NCI-H1930 (cell line): ENCODE measurements at places on chromosomes 5 and 9.

DNA sequence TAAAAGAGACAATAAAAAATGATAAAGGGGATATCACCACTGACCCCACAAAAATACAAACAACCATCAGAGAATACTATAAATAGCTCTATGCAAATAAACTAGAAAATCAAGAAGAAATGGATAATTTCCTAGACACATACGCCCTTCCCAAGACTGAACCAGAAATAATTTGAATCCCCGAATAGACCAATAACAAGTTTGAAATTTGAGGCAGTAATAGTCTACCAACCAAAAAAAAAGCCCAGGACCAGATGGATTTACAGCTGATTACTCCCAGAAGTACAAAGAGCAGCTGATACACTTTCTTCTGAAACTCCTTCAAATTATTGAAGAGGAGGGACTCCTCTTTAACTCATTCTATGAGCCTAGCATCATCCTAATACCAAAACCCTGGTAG is 128.1 kb downstream of the DMRTA1 start:
- DNase-seq, result no peak

- no peak for DNase-seq
These were observed 545.2 kb downstream of the CSNK1G3 start for GRCh38 chr5:124056991-124057723.

DNA sequence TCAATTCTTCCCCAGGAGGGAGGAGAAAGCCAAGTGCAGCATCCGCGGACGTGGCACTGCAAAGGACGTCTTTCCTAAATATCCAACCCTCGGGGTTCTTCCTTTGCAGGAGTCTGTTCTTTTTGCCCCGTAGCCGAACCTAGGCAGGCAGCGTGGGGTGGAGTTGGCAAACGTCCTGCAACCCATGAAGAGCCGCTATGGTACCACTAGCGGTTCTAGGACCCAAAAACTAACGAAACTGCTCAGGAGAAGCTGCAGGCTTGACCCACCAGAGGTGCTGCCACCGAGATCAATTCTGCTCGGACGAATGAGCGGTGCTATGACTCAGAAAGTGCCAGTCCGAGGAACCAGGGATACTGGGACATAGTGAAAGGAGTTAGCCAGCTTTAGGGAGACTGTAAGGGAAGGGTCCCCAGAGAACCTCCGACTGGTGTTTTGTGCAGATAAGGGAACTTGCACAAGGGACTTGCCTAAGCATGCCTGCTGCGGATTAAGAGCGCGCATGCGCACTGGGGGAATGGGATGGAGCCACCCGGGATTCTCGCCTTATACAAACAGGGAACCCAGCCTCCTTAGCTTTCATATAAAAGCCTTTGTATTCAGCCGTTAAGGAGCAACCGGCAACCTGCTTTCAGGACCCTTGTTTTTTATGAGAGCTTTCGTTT is 32.7 kb downstream of the ANXA2R start:
- DNase-seq, result peak; percentile 87

DNA sequence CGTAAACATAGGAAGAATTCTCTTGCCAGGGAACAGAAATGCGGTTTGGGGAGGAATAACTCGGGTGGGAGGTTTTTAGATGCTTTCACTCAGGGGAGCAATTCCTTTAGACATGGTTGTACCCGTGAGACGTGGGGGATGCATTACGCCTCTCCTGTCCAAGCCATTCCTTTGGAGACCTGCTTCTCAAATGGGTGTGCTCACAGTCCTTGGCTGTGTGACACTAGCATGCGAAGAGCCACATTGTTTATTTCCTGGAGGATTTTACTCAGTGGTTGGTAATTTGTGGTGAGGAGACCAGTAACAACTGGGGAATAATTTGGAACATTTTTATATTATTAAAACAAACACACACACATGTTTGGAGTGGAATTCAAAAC is 18.5 kb downstream of the COL15A1 start:
- DNase-seq, result no peak

- DNase-seq, result no peak
These were observed 57.9 kb upstream of the RNF38 start for GRCh38 chr9:36457836-36458429.

DNA sequence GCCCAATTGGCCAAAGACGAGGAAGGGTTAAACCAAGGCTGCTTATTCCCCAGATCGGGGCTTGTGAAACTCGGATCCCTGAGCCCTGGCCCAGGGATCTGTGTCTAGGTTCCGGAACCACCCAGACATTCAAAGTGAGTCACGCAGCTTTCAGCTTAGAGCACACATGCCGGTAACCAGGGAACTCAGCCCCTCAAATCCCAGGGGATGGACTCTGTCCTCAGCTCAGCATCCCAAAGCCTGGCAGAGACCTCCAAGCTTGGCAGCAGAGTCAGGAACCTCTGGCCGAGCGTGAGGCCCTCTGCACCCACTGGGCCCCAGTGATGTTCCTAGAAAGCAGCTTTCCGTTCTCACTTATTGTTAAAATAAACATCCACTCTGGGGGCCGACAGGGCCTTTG is 5.1 kb downstream of the PNPLA7 start:
- DNase-seq, result no peak

DNA sequence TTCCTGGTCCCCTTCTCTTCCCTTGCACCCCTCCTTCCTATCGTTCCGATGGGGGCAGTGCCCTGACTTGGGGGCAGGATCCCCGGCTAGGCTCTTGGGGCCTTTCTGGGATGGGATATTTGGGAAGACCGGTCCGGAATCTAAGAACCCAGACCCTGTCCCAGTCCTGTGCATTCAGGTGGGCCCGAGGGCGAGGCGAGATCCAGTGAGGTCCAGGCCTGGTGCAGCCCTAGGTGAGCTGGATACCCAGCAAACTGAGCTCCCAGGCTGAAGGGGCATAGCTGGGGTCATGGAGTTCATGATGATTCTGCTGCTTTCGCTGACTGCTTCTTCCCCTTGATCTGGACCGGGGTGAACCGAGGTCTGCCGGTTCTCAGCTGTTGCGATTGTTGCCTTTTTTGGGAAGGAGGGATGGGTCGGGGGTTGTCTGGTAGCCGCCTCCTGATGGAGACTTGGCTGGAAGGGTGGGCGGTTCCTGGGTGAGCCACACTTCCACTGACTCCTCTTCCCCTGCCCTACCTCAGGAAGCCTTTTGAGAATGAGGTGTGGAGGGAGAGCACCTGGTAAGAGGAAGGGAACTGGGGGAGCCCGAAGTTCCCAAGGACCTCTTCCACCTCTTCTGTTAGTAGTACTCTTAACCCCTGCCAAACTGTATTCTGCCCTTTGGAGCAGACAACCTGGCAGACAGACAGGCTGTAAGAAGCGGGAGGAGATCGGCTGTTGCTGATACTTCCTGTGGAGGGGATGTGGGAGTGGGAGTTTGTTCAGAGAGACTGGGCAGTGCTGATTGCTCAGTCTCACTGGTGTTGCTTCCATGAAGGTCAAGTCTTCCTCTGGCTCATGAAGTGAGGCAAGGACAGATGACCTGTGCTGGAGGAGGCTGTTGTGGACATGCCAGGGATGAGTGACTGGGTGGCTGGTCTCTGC is 1.0 kb downstream of the LRRC8A start:
- no peak for DNase-seq

- no peak for DNase-seq
These were observed 50.9 kb downstream of the EXD3 start for GRCh38 chr9:137371946-137372651.

DNA sequence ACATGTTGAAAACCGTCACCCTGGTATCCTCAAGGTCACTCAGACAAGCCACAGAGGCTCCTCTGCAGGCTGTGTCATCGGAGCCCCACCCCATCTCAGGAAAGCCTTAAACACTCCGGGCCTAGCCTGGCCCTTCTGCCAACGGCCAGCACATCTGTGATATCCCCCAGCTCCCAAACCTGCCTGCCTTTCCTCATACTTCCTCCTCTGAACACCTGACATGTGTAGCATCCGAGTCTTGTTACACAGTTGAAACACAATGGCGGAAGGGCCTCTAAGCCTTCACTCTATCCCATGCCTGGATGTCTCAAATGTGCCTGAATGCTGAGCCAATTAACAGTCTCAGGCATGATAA is 32.9 kb upstream of the TGFBR1 start:
- no peak for DNase-seq

GRCh38 chr5:83285661-83286398 is 185.7 kb upstream of the VCAN start:
- DNase-seq, result no peak

- DNase-seq, result no peak
These were observed 543.7 kb upstream of the TLE4 start for GRCh38 chr9:79028101-79028500.

- DNase-seq, result no peak
These were observed 32.7 kb upstream of the DAPK1 start for GRCh38 chr9:87464992-87465378.

DNA sequence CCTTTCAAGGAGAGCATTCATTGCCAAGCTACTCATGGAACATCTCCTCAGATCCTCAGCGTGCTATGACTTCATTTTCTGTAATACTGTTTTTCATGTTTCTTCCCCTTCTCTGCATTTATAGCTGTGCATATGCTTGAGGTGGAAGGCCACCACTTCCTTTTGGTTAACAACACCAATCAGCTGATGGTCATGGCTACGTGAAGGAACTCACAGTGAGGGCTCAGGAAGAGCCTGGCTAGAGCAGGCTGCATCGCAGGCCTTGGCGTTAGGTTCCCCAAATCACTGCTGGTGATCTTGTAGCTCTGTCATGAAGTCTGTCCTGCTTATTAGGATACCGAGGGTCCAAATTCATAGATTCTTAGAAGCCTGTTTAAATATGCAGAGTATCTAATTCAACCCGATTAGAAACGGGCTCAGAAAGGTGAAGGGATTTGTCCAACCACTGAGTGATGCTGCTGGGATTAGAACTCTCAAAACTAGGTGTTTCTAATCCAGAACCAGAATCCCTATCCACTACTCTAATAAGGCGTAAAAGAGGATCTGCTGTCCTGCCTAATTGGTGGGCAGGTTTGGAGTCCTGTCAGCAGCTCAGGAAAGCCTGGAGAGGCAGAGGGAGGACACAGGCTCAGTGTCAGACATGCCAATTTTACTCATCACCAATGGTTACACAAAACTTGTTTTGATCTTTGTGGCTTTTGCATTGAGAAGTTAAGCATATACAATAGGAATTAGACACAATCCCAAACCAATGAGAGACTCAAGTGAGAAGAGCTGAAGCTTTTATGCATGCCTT is 7.5 kb downstream of the SYK start:
- no peak for DNase-seq

- no peak for DNase-seq
These were observed 21.4 kb downstream of the PJA2 start for GRCh38 chr5:109388407-109388806.

DNA sequence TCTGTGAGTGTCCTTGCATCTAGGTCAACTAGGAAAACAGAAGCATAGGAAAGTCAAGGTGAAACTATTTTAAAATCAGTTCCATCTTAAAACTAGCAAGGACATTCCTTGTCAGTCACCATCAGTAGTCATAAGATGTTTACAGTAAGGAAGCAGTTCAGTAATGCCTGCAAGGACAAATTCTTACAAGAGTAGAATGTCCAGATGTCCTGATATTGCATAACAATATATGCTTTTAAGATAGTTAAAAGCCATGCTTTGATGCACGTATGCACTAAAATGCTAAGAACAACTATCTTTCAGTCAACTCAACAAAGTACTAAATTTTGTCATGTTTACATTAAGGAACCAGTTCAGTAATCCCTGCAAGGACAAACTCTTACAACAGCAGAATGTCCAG is 11.3 kb upstream of the SVEP1 start:
- DNase-seq, result no peak

DNA sequence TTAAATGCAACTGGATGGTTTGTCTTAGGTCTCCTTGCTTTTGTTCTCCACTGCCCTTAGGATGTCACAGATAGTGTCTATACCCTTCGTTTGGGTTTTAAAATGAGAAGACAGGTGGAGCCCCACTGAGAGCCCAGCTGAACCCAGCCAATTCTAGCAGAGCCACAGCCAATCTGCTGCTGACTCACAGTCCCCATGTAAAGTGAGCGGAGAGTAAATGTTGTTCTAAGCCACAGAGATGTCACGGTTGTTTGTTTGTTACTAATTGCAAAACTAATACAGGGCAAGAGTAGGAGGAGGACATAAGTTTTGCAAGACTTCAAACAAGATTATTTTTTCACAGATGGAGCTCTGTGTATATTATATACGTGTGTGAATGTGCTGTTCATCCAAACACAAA is 50.5 kb upstream of the AGXT2 start:
- DNase-seq, result no peak

DNA sequence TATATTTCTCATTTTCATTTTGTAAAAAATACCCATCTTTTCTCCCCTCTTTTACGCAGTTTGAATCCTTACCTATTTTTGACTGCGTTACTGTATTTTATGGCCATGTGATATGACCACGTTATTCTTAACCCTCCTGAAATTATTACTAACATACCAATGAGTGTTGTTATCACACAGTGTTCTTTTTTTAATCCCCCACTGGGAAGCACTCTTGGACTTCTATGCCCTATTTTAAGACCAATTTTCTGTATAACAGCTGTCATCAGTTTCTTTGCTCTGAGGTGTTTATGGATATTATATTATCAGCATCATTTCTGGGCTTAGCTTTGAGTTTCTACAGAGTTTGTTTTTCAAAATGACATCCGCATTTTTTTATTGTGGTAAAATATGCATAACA is 71.1 kb downstream of the CFAP95 start:
- no peak for DNase-seq

- DNase-seq, result no peak
These were observed 2.0 kb downstream of the JMY start for GRCh38 chr5:79237740-79238560.

- DNase-seq, result no peak
These were observed 204.4 kb downstream of the EFNA5 start for GRCh38 chr5:107466233-107466769.
